ELF-1 (cell line): ENCODE measurements at places on chromosomes 6 and 20.
A peak's percentile ranks its signal among the peaks of the same experiment; 100 is the strongest.

DNA sequence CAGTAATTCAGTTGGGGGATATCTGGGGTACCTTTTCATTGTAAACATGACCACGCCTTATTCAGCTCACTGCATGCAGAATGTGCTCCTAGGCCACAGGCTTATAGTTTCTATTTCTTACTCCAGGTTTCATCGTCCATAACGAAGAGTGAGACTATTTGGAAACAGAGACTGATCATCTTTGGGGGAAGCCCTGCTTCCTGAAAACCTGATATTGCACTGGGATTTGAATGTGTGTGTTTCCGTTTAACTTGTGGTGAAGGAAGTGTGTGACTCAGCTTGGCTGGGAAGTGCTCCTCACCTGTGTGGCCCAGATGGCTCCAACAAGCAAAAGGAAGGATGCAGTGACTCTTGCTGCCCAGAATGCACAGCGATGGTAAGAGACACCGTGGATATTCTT, 19.6 kb upstream of the LTV1 start:
- no peak for DNase-seq

- DNase-seq, result peak; percentile 0
Observed at GRCh38 chr6:170172392-170172791, 118.5 kb downstream of the DLL1 start.

DNA sequence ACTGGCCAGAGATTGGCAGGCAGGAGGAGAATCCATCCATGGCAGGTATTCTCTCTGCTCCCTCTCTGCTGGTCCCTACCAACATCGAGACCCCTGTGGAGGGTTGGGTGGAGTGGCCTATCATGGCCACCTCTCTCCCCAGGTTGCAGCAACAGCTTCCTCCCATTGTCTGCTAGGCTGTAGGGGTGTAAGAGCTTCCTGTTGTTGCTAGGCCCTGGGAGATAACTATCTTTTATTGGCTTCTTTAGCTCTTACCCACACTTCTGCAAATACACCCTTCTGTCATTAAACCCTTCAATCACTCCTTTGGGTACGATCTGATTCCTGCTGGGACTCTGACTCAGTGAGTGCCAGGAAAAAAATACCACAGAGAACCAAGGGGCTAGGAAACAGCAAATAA, 66.6 kb upstream of the FAM184A start:
- DNase-seq, result no peak

DNA sequence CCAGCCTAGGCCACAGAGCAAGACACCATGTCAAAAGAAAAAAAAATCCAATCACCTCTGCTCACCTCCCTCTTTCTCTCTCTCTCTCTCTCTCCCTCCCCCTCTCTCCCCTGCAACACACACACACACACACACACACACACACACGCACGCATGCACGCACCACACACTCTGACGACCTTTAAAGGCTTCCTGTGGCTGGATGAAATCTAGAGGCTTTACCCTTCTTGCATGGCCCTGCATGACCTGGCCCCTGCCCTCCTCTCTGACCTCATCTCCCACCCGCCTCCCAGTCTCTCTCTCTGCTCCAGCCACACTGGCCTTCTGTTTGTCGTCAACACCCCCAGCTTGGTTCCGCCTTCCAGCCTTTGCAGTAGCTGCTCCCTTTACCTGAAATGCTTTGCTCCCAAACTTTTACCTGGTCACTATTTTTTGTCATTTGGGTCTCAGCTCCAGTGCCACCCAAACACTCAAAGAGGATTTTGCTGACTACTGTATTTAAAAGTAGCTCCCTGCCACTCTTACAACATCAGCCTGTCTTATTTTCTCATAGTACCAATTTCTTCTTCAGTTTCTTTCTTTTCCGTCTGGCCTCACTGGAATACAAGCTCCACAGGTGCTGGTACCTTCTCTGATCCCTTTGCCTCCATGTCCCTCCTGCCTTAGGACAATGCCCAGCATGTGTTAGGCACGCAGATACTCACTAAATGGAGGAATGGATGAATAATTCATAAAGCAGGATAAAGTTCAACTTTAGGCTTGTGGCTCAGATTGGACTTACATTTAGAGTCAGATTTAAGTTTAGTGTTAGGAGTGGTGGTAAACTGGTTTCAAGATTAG, 4.3 kb upstream of the LTA start:
- DNase-seq, result peak; percentile 70

- no peak for DNase-seq
Observed at GRCh38 chr20:56976336-56976735, 290.1 kb downstream of the BMP7 start.

GRCh38 chr6:25118038-25118437, 161.1 kb upstream of the CARMIL1 start:
- DNase-seq, result no peak

DNA sequence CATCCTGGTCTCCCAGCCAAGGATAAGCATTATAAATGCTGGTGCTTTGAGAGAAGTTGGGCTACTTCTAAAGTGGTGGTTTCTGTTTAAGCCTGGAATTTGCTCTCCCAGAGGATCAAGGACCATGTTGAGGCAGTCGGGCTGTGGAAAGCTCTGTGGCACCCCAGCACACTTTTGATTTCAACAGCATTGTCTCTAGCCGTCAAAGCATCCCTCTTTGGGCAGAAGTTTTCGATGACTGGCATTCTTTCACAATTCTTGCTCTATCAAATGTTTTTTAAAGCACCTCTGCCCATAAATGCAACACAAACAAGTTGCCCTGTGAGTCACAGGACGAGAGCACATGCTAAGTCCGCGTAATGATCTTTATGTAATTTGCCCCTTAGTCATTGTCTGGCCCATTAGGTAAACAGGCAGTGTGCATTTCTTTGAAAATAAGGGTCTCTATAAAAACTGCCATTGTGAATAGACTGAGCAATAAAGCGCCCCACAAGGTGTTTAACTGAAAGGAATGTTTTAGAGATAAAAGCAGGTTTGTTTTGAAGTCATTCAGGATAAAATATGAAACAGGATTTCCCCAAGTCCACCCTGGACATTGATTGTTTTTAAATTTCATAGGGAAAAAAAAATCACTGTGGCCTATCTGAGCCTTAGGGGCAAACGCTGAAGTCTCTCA, 44.7 kb upstream of the FOXQ1 start:
- DNase-seq, result no peak
